ENCODE measurements at places on chromosomes 6 and 20. TPM values are rescaled to one million over a fixed set of nuclear protein-coding genes. Genes with fewer than 3 reads are reported as not detected.

GRCh38 chr6:101433141-101433540 lies 39.6 kb downstream of the GRIK2 start:
- DNase-seq, result no peak

DNA sequence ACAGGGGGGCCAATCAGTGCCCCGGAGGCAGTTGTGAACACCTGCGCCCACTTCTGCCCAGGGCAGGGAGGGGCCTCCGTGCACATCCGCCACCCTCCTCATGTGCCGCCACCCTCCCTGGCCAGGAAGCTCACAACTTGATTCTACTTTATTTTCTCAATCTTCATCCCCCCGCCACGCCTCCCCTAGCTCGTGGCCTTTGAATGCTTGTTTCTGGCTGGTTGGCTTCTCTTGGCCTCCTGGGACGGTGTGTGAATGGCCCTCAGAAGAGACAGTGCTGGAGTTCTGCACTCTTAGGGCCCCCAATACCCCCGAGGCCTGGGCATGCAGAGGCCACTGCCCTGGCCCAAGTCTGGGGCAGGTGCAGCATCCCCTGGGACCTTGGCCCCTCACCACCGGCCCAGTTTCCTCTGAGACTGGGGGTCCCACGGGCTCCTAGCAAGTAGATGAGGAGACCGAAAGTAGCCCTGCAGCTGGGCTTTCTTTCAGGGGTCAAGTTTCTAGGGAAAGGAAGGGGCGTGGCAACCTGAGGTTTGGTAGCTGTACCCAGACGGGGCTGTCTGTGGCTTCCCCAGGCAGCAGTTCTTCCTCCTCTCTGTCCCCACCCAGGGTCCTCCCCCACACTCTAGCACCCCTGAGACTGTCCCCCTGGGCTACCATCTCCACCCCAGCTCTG lies 1.3 kb downstream of the RGS19 start:
- DNase-seq, result no peak

DNA sequence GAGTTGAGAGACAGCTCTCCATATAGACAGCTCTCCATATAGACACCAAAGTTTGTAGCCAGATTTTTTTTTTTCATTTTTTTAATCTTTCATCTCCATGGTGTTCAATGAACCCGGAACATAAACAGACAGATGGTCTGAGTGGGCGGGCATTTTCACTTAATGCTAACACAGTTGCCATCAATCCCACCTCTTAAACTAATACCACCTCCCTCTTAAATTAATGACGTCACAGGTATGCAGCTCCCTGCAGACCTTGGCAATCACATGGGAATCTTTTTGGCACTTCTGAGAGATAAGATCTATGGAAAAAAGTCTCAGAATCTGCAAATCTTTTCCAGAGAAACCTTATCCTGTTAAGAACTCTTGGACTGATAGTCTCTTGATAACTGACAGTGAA lies 43.2 kb downstream of the PFDN4 start:
- no peak for DNase-seq

DNA sequence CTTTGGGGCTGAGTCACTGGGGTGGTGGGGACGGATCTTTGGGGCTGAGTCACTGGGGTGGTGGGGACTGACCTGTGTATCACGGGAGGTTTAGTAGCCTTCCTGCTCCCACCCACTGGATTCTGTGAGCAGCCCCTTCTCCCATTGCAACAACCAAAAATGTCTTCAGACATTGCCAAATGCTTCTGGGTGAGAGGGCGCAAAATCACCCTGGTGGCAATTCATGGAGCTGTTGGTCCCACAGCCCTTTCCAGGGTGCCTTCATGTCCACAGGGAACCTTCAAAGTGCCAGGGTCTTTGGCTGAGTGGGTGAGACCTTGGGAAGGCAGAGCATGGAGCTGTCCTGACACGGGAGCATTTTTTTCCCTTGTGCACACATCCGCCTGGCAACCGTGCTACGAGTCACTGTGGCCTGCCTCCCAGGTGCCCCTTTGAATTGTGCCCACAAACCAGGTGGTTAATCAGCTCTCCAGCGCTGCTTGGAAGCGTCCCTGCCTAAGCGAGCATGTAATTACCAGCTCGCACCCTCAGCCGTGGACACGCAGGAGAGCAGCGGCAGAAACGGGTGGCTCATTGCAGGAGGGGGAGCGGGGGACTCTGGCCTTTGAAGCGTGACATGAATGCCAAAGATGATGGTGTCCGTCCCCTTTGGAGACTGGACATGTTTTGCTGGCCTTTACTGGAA lies 27.4 kb upstream of the APCDD1L start:
- peak; percentile 38 for DNase-seq

DNA sequence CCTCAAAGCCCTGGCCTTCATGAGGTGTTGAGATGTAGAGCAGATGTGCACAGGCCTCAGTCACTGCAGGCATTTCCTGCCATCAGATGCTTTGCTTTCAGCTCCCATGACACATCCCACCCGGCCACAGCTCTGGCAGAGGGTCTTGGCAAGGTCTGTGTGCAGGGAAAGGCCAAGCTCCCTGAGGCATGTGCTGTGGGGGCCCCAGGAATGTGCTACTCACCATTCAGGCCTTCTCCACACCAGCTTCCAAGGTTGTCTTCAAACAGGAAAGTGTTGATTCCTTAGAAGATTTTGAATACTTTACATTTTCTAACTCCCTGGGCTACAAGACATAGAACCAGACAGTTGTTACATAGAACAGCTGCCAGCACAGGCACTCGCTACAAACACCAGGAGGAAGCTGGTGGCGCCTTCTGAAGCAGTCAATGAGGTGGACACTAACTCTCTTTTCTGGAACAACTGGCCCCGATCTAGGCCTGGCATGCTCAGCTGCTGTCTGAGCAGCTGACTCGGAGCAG lies 27.8 kb downstream of the CASS4 start:
- peak; percentile 90 for DNase-seq

DNA sequence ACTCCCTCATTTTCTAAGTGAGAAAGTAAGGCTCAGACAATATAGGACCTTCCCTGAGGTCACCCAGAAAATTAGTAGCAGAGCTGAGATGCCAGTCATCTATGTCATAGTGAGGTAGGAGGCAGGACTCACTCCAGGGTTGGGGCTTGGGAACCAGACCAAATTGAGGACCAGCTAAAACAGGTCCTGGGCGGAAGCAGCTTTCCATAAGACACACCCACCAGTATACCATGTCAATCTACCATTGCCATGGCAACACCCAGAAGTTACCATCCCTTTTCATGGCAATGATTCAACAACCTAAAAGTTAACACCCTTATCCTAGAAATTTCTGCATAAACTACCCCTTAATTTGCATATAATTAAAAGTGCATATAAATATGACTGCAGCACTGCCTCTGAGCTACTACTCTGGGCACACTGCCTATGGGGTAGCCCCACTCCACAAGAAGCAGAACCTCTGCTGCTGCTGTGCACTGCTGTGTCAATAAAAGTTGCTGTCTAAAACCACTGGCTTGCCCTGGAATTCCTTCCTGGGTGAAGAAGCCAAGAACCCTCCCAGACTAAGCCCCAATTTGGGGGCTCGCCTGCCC lies 30.3 kb upstream of the OCSTAMP start:
- peak; percentile 19 for DNase-seq

- no peak for DNase-seq
Measured at GRCh38 chr6:169371344-169372127, 117.9 kb upstream of the THBS2 start.

GRCh38 chr20:63461104-63461763 lies 11.2 kb downstream of the KCNQ2 start:
- DNase-seq, result no peak

DNA sequence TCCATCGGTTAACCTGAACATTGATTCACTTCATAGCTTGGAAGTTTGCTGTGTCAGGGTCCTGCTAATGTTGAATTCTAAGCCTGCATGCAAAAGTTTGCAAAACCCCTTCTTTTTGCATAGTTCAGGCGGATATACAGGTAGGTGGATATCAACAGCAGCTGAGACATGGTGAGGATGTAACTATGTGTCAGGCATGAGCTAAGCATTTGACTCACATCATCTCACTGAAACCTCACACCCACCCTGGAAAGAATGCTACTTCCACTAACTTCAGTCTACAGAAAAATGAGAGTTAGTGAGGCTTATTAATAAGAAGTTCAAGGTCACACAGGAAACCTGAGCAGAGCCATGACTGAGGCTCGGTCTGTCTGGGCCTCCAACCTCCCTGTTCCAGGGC lies 276.9 kb downstream of the BMP7 start:
- no peak for DNase-seq

HLA-DMB gene
- total RNA-seq, result 10.8 TPM

KCNQ5 gene
- 1.8 TPM for total RNA-seq

SLC35D3 gene
- 1.1 TPM for total RNA-seq

BMP5 gene
- total RNA-seq, result not detected
